ENCODE measurements at places on chromosomes 2 and 18.

DNA sequence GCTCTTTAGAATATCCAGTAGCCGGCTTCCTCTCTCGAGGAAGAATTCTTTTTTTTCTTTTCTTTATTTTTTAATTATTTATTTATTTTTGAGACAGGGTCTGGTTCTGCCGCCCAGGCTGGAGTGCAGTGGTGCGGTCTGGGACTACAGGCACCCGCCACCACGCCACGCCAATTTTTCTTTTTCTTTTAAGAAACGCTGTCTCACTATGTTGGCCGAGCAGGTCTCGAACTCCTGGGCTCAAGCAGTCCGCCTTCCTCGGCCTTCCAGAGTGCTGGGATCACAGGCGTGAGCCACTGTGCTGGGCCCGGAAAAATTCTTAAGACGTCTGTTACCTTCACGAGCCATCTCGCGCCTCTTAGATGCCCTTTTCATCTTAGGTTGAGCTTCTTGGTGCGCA lies 931 bp upstream of the TMEM131 start:
- no peak for DNase-seq

DNA sequence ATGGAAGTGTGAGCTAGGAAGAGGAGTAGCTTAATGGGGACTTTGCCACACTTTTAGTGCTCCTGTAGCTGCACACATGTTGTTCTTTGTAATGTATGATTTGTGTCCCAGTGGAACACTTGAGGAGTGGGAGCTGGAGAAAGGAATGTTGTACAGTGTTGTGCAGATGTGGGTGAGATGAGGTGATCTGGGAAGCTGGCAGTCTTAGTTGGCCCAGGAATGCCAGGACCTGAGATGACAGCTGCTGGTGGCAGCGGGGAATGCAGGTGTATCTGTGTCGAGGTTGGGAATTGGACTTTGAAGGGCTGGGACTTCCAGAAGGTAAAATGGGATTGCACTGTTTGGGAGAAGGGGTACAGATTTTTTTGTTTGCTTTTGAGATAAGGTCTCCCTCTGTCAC lies 23.6 kb downstream of the NEDD4L start:
- DNase-seq, result no peak

DNA sequence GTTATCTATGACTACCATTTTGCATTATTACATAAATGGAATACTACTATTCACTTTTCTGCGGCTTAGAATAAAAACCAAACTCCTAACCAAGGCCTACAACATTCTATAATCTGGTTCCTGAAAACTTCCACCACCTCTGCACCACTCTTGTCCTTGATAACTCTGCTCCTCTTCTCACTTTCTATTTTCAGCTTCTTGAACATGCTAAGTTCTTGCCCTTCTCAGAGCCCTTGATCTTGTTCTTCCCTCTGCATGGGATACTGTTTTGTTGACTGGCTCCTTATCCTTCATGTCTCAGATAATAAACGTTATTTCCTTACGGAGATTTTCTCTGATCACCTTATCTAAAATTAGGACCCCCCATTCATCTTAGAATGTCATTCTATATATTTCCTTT lies 65.5 kb upstream of the WDSUB1 start:
- DNase-seq, result no peak

GRCh38 chr2:110852051-110852450 lies 119.7 kb downstream of the ACOXL start:
- no peak for DNase-seq

- DNase-seq, result no peak
Measured at GRCh38 chr18:27556741-27557140, 371.6 kb upstream of the CHST9 start.

Measured in stimulated activated naive CD4-positive, alpha-beta T cell (primary cell).